ENCODE measurements at places on chromosomes 3 and 15.

- ATAC-seq, result no peak
Observed at GRCh38 chr15:86915811-86916331, 836.2 kb downstream of the AGBL1 start.

GRCh38 chr3:53616321-53616720 is 121.9 kb downstream of the CACNA1D start:
- ATAC-seq, result no peak

DNA sequence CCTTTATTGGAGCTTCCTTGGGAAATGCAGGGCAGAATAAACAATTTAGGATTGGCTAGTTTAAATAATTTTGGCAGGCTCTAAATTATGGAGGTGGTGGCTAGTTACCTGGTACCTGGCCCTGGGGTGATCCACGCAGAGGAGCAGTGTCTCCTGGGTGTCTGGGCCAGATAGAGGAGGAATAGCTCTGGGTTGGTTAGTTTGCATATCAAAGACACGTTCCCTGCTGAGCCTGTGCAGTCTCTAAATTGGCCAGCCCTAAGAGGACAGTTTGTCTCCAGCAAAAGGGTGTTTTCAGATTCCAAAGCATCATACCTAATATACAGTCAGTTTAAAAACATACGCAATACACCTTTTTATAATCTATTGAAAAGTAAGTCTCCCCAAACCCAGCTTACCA is 333.3 kb upstream of the TPM1 start:
- ATAC-seq, result no peak

DNA sequence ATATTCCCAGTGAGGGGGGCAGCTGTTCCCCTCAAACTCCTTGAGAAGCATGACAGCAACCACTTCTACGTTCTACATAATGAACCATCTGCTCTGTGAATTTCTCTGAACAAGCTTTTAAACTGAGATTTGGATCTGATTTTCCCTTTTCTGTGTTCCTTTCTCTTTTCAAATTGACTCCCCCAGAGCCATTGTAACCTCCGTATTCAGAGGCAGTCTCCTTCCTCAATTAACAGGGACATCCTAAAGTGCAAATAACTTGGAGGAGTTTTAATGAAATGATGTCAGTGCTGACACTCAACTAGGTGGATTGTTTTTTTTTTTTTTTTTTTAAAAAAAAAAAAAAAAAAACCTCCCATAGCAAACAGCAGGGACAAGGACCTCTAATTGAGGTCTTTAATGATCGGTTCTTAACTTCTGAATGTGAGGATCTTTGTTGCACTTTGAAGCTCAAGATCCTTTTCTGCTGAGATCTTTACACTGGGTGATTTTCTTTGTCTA is 48.8 kb downstream of the ADAMTS9 start:
- ATAC-seq, result no peak

- no peak for ATAC-seq
Observed at GRCh38 chr3:161576311-161576710, 79.7 kb downstream of the OTOL1 start.

GRCh38 chr3:54653456-54654195 is 274.2 kb downstream of the LRTM1 start:
- ATAC-seq, result no peak

DNA sequence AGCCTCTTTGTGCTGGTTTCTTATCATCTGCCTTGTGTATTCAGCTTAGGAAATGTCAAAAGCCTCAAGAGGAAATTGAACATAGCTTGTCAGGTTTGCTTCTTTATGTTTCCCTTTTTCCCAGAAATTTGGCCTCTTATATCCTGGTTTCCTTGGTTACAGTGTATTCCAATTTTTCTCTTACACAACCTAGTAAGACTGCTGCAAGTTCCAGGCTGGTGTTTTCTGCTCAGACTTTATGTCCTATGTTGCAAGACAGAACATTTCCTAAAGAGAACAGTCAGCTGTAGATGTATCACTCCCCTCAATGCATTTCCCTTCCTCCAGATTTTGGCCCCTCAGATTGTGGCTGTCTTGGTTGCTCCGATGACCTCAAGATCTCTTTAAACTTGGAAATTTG is 102.5 kb downstream of the SH3GL3 start:
- ATAC-seq, result no peak

DNA sequence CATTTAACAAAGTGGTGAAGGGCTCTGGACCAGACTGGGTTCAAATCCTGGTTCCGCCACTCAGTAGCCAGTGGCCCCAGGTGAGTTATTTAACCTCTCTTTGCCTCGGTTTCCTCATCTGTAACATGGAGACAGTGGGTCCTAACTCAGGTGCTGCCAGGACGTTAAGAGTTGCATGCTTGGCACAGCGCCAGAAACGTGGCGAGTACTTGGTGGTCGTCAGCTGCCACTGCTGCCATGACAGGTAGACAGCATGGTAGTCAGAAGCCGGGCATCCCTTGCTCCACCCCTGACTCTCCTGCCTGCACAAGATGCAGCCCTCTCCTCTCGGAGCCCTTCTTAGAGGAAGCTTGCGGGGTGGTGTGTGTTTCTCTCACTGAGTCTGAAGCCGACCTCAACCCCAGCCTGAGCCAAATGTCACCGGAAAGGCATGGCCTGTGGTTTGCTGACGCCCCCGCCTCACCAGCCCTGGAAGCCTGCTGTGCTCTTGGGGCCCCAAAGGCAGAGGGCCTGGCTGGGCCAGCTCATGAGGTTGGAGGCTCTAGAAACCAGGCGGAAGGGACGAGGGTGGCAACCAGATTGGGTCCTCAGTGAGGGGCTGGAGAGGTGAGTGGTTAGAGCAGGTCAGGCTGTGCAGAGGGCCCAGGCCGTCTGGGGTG is 160.8 kb upstream of the TLE3 start:
- peak; percentile 91 for ATAC-seq

DNA sequence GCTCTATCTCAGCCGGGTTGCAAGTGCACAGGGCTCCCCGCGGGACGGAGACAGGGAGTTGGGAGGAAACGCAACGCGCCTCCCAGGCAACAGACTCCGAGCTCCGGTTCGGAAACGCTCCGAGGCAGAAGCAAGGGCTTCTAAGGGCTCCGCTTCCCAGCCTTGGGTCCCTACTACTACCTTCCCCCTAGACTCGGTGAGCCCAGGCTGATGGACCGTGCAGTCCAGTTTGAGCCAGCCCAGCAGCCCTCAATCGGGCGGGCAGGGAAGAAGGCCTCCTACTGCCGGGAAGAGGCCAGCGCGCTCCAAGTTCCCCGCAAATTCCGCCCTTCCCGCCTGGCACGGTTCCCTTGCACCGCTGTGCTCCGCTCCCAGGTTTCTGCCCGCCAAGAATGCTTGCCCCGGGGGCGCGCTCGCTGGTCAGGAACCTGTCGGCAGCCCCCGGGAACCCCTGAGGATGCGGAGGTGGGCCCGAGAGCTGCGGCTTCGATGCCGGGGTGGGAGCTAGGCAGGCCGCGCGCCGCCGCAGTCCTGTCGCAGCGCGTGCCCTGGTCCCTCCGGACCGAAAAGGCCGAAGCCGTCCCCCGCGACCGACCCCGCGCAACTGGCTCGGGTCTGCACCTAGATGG is 728 bp downstream of the TRANK1 start:
- ATAC-seq, result peak; percentile 76

- no peak for ATAC-seq
Observed at GRCh38 chr15:72147418-72147817, 29.2 kb downstream of the SENP8 start.

DNA sequence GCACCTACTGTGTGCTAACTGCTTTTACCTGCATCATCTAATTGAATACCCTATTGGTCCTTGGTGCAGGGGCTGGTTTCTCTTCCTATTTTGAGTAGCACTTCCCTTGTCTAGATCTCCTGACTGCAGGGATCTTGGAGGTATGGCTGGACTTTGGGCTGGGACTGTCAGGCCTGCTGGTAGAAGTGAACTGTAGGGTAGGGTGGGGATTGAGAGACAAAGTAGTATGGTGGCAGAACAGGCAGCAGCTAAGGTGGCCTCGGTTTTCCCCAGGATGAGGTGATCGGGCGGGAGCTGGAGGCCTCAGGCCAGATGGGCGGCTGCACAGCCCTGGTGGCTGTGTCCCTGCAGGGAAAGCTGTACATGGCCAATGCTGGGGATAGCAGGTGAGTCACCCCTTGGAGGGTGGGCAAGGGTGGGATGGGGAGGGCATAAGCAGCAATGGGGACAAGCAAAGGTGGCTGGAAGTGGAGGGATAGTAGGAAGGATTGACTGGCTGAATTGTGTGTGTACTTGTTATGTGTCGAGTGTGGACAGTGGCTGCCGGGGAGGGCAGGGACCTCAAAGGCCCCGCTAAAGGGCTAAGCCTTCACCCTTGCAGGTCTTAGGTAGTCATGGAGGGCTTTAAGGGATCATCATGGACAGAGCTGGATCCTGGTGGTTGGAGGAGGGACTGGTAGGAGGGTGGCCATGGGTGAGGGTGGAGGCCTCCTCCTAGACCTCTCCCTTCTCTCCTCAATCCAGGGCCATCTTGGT is 2.0 kb downstream of the PPM1M start:
- no peak for ATAC-seq

- peak; percentile 37 for ATAC-seq
Observed at GRCh38 chr15:85950101-85950500, 129.6 kb upstream of the AGBL1 start.

DNA sequence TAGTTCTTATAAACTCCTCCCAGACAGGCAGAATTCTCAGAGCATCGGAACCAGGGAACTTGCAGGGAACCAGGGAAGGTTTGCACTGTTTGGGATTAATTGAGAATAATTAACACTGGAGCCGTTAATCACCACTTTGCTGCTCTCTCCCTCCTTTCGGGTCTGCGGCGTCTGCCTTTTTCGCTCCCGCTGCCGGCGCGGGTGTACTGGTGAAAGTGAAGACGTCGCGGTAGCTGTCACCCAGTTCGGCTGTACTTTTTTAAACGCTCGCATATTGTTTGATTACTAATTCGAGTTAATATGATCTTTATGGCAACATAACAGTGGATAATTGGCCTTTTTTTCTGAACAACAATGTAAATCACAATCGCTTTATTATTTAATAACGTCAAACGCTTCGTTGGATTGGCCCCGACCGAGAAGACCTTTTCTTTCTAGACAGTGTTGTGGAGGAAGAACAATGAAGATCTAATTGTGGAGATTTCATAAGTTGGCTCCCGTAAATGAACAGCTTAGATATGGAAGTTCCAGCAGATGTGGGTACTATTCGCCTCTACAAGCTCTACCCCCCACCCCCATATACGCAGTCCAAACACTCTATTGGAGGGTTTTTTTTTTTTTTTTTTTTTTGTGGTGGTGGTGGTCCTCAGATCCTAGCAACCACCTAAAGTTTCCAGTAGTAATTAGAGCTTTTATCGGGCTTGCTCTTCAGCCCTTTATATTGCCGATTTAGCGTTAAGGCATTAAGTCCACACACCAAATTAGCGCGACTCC is 12.7 kb downstream of the SOX2 start:
- no peak for ATAC-seq

DNA sequence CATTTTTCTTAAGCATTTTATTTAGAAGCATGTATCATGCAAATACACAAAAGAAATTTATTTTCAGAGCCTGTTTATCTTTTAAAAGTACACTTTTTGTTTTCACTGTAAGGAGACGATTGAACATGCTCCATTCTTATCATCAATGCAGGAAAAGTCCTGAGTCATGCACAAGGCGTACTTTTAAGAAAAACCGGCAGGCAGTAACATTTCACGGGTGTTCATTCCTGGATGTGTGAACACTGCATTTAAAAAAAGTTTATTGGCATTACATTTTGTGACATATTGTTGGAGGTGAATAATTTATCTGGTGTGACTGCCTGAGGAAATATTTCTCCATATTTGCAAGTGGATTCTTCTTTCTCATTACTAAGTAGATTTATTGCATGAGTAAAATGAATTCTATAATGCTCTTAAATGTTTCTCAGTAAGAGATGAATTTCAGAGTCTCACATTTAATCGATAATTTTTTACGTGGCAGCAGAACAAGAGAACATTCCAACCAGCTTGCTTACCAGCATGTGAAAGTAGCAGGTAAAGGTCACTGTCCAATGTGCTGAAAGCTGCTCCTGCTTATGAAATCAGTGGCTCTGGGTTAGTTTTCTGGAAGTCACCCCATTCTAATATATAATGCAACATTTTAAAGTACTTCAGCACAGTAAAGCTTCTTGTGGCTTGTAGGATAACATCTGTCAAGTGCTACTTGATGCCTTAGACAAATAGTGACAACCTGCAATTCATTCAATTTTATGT is 87.0 kb downstream of the SV2B start:
- no peak for ATAC-seq

GRCh38 chr15:82951472-82952157 is 905 bp downstream of the HOMER2 start:
- peak; percentile 31 for ATAC-seq

- ATAC-seq, result peak; percentile 55
Observed at GRCh38 chr3:45042162-45042561, 16.1 kb downstream of the CLEC3B start.

GRCh38 chr15:70435872-70436271 is 327.5 kb downstream of the UACA start:
- peak; percentile 31 for ATAC-seq

GRCh38 chr3:53182764-53183355 is 21.9 kb downstream of the PRKCD start:
- ATAC-seq, result no peak

- no peak for ATAC-seq
Observed at GRCh38 chr15:58138106-58138505, at the start of gene AQP9. TSS of gene AQP9 (plus strand) at chr15:58138381. CDS start at chr15:58138566, 185 bp downstream.

- ATAC-seq, result no peak
Observed at GRCh38 chr3:78066287-78066686, 1026.4 kb downstream of the ROBO2 start.

GRCh38 chr15:95799286-95800200 is 531.0 kb upstream of the NR2F2 start:
- ATAC-seq, result no peak

DNA sequence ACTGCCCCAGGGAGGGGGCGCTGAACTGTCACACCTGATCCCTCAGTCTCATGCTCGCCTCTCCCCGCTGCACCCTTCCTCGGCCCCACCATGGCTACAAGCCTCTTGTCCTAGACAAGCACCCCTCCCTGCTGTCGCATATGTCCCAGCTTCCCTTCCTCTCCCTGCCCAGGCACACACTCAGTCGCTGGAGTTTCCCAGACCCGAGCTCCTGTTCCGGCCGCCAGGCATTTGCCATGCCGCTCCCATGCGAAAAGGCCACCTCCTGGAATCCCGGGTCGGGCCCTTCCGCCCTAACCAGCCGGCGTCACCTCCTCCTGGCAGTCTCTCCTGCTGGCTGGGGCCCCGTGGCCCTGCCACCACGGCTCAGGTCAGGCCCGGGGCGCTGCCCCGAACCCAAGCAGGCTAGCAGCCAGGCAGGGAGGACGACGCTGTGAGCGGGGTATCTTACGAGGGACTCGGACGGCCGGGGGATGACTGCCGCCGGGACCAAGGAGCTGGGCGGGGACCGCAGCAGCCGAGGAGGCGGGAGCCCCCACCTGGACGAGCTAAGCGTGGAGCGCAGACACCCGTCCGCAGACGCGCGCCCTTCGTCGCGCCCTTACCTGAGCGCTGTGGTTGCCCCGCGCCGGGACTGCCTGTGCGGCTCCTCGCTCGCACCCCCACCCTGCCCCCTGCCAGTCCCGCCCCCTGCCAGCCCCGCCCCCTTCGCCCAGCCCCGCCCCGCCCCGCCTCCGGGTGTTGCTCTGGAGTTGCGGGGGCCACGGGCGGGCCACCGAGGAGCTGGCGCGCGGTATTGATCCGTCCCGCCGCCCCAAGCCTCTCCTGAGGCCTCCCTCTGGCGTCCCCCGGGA is at the start of gene ALS2CL:
ALS2CL (minus strand) TSS at position 642 of the 854 bp plus-strand sequence. CDS start 4,239 bp downstream, outside the sequence.
- ATAC-seq, result peak; percentile 77

GRCh38 chr3:122353215-122353614 is 28.2 kb downstream of the CSTA start:
- ATAC-seq, result no peak

- ATAC-seq, result peak; percentile 66
Observed at GRCh38 chr15:30985081-30985531, 6.3 kb downstream of the MTMR10 start.

- ATAC-seq, result no peak
Observed at GRCh38 chr3:45946307-45946706, 3.0 kb downstream of the CXCR6 start.

GRCh38 chr3:172142051-172142863 is 102.9 kb downstream of the FNDC3B start:
- peak; percentile 95 for ATAC-seq
